ENCODE measurements at places on chromosomes 1 and 21.

- DNase-seq: no peak
Measured at GRCh38 chr1:242243472-242243871, 244.6 kb upstream of the MAP1LC3C start.

DNA sequence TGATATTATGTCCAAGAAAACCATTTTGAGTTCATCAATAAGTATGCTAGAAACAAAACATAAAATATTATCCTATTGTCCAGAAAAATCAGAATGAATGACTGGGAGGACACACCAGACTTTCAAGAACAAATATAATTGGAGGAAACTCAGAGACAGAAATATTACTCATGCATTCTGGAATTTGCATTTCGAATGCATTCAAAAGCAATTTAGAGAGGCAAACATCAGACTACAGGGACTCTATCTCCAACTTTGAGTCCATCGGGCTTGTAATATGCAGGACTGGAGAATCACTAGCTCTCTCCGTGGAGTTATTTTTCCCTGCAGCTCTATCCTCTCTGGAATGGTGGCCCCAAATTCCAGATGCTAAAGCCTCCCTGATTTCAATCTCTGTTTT is 161.8 kb downstream of the CDC42BPA start:
- peak; percentile 19 for DNase-seq

GRCh38 chr1:241730031-241730430 is 78.0 kb downstream of the WDR64 start:
- no peak for DNase-seq

- DNase-seq: peak; percentile 99
Measured at GRCh38 chr1:234997201-234997895, 131.3 kb downstream of the TOMM20 start.

DNA sequence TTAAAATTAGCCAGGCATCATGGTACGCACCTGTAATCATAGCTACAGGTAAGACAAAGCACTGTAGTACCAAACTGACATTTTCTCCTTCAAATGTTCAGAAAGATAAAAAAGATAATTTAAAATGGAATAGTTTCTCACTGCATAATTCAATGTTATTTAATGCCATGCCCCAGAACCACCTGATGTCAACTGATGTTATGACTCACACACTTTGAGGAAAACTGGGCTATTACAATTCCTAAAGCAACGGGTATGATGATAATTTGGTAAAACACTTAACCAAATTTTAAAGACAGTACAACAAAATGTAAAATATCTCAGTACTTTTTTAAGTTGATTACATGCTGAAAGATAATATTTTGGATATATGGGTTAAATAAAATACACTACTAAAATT is 22.9 kb upstream of the PLEKHO1 start:
- no peak for DNase-seq

DNA sequence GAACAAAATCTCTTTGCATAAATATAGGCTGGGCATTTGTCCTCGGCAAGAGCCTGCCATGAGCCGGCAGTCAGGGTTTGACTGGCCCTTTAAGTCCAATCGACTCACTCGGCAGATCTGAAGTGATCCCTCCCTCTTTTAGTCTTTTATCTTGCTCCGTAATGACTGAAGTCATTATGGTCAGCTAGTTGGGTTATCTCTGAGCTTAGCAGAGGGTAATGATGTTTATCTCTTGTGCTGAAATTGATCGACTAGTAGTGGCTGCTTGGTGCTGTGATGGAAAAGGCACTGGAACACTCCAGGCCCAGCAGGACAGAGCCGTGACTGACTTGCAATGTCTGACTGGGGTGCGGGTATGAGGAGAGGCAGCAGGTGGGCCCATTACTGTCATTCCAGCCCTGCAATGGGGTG is 468 bp upstream of the ABCA4 start:
- DNase-seq: no peak

Data from dermis blood vessel endothelial cell (primary cell).